ENCODE measurements at places on chromosomes 13 and 19. TPM values are rescaled to one million over a fixed set of nuclear protein-coding genes. Genes with fewer than 3 reads are reported as not detected.
A peak's percentile ranks its signal among the peaks of the same experiment; 100 is the strongest.

DNA sequence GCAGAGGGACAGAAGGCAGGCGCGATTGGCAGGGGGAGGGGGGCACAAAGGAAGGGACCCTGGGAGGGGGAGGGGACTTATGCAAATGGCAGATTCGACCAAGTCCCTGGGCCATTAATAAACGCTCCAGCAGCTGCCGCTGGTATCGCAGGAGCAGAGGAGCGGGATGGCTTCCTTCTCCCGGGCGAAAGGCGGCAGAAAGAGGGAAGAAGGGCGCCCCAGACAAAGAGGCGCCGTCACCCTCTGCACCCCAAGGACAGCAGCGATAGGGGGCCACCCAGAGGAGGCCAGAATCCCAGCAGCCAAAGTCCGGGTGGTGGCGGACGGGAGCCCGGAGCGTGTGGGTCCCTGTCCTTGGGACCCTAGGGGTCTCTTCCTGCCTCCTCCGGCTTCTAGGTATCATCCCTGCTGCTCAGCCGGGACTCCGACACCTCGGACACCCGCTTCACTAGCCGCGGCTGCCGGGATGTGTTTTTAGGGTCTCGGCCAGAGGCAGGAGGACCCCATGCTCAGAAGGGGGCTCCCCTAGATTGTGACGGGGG, 1.9 kb downstream of the PTPRS start:
- no peak for DNase-seq

DNA sequence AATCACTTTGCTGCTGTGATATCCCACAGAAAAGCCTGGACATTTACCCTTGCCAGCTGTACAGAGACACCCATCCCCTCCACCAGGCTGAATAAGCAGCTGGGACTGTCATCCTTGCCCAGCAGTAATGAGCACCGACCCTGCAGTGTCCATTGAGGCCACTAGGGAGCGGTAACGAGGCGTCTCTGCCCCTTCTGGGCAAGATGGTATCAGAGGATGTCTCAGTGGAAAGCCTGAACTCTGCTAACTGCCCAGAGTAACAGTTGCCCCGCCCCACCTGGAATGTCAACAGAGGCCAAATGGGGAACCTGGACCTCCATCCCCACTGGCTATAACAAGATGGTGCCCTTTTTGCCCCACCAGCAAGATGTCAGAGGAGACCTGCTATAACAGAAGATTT, 22.8 kb upstream of the CEACAM20 start:
- peak; percentile 47 for DNase-seq

- no peak for DNase-seq
Observed at GRCh38 chr19:1829958-1830357, 17.9 kb upstream of the ATP8B3 start.

CYSLTR2 gene
- not detected for total RNA-seq

Data from PC-9 (cell line).